ENCODE measurements at places on chromosomes 7 and 10.

- no peak for DNase-seq
Observed at GRCh38 chr10:124150189-124150806, 56.9 kb upstream of the CHST15 start.

GRCh38 chr7:14293434-14293833 lies 304.0 kb upstream of the ETV1 start:
- no peak for DNase-seq

DNA sequence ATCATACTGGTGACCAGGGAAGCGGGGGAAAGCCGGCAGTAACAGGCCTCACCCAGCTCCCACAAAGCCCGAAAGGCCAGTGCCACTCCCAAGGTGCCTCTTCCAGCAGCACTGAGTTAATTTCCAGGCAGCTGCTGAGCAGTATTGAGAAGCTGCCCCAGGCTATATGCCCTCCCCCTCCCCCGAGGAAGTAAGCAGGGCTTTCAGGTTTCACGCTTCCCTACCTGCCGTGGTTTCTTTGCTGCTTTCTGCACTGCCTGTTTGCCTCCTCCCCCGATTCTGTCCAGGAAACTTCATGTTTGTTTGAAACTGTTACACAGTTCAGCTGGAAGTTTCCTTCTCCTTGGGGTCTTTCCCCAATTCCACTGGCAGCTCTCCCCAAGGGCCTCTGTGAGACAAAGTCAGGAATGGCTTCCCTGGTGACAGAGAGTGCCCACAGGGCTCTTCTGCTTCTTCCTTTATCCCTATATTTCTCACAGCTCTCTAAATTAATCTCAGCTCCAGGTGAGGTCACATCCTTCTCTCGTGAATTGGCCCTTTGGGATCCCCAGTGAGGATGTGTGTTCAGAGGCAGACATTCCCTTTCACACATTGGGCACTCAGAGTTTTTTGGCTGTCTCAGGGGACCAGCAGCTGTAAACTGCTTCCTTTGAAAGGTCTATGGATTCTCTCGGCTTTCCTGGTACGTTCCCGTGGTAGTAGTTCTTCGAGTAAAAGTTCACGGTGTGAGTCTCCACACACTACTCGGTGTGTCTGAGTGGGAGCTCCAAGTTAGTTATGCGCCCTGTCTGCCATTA lies 19.4 kb downstream of the C1GALT1 start:
- no peak for DNase-seq

DNA sequence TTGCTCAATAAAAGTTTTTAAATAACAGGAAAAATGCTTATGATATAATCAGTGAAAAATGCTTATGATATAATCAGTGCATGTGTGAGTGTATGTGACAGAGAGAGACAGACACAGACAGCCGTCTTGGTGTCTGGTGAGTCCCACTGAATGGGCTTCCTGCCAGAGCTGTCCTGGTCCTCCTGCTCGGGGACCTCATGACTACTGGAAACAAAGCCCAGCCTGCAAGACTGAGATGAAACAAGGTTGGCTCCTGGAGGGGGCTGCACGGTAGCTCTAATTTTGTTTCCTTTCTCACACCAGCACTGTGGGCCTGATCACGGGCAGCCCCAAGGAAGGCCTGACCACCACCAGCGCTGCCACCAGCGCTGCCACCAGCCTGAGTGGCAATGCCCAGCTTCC lies 57.3 kb downstream of the NRP1 start:
- DNase-seq, result no peak

GRCh38 chr7:117470777-117471176 lies 9.0 kb upstream of the CFTR start:
- DNase-seq, result no peak

DNA sequence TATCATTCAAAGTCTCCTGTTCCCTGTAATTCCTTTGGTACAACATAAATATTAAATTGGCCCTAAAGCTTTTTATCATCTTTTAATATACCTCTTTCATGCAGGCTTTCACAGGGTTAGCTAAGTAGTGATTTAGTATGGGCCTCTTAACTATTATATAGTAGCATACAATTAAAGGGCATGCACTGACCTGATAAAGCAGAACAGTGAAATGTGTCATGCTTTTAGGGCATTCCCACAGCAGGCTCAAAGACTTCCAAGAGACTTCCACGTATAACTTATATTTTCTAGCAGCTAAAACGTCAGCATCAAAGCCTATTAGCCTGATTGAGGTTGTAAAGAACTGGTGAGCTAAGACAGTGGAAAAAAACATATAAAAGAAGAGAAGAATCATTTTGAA lies 35.3 kb downstream of the SAMD8 start:
- no peak for DNase-seq

DNA sequence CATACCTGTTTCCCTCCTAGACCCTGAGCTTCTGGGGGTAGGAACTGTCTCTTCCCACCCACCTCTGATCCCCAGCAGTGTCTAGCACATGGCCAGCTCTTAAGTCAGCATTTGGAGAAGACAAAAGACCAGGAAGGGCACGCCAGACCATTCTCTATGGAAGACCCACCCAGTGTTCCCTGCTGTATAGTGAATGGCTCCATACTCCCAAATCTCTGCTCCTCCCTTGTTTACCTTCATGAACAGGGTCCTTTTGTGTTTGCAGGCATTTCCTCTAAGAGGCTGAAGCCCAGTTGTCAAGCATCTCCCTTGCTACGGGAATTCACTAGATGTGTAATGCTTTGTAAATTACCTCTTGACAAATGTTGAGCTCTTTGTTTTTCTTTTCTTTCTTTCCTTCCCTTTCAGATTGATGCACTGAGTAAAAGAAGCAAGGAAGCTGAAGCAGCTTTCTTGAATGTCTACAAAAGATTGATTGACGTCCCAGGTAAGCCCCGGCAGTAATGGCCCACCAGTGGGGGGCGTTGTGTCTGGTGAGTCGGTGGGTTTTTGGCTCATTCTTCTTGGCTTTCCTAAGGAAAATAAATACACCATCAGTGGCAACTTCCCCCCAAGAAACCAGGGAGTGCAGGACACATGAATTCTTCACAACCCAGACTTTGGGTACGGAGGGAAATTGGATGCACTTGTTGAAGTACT lies 216.6 kb upstream of the SH2B2 start:
- DNase-seq, result no peak

GRCh38 chr7:71208881-71209280 lies 76.9 kb downstream of the GALNT17 start:
- no peak for DNase-seq

DNA sequence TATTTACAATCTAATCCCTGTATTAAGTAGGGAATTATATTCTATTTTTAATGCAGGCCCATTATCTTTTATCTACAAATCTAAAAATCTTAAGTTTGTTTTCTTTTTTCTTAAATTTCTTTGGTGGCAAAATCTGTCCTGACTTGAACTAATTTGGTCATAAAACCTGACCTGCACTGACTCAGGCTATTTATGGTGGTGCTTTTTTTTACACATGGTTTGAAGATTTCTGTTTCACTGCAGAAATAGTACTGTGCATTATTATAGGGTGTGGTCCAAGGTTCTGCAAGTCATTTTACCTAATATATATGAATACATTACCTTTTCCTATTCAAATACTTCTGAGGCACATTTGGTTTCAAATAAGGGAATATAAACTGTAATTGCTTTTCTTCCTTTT lies 137.0 kb downstream of the CD36 start:
- DNase-seq, result no peak

DNA sequence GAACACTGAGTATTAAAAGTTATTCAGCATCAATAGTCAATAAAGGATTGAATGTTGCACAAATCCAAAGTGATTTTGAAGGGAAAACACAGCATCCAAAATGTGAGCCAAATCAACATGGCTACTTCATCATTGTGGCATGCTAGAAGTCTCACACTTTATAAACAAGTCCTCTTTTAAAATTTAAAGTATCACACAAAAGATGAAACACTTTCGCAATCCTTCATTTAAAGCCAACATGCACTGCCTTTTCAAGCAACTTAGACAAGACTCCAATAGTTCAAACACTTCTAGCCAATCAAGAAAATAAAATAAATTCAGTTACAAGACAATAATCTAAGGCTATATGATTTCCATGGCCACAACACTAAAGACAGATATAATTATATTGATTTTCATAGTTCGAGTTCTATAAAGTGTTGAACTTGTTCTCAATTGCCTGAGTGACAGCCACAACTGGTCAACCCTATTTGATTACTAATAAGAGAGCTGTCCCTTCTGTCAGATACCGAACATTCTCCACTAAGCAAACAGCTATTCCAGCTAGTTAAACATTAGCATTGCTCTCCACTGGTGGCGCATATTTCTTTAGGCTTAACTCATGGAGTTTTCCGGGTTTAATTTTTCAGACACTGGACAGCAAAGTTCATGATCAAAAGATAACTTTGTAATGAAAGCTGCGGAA lies 8.3 kb downstream of the EBF3 start:
- DNase-seq, result peak; percentile 26

- no peak for DNase-seq
Observed at GRCh38 chr10:78081292-78081691, 47.6 kb downstream of the RPS24 start.
